GF-D8 (cell line): ENCODE measurements at places on chromosomes 16 and 17.

DNA sequence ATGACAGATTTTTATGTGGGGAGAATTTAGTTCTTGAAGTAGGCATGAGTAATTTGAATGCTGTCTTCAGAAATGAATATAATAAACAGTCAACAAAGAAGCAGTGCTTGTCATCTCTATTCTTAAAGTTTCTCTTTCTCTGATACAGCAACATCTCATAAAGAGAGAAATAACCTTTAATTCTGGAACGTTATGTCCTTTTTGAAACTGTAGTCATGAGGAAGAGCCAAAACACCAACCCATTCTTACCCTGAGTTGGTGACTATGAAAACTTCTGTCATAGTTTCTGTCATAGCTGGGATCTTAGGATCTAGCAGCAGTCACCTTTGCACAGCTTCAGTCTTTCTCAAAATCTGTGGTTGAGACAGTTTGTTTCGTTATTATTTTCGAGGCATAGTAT lies 15.3 kb upstream of the RASL10B start:
- DNase-seq: no peak

DNA sequence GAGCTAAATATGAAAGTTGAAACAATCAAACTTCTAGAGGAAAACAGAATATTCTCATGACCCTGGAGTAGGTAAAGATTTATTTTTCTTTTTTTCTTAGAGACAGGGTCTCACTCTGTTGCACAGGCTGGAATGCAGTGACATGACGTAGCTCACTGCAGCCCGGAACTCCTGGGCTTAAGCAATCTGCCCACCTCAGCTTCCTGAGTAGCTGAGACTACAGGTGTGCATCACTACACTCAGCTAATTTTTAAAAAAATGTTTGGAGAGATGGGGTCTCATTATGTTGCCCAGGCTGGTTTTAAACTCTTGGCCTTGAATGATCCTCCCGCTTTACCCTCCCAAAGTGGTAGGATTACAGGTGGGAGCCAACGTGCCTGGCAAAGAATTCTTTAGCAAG lies 15.5 kb downstream of the IKZF3 start:
- no peak for DNase-seq

- DNase-seq: no peak
Measured at GRCh38 chr17:19460700-19461099, 49.7 kb downstream of the RNF112 start.

GRCh38 chr17:41340494-41340893 lies 10.1 kb downstream of the KRT33A start:
- DNase-seq: no peak

DNA sequence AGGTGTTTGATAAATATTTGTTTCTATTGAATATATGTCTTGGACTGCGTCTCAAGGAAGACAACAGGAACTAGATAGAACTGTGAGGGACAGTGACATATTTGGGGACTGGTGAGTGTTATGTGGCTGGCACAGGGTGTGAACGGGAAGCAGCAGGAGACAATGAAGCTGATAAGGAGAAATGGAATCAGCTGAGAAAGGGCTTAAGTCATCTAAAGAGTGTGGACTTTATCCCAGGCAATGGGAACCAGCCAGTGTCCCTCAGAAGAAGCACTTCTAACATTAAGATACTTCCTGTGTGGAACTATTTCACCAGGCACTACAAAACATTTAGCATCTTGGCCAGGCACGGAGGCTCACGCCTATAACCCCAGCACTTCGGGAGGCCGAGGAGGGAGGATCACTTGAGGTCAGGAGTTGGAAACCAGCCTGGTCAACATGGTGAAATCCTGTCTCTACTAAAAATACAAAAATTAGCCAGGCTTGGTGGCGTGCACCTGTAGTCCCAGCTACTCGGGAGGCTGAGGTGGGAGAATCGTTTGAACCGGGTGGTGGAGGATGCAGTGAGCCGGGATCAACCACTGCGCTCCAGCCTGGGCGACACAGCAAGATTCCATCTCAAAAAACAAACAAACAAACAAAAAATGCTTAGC lies 41.2 kb downstream of the ARHGAP17 start:
- DNase-seq: no peak

- DNase-seq: no peak
Measured at GRCh38 chr17:34499576-34499975, 79.8 kb upstream of the TMEM132E start.

GRCh38 chr17:17004251-17004996 lies 32.5 kb upstream of the TNFRSF13B start:
- no peak for DNase-seq

DNA sequence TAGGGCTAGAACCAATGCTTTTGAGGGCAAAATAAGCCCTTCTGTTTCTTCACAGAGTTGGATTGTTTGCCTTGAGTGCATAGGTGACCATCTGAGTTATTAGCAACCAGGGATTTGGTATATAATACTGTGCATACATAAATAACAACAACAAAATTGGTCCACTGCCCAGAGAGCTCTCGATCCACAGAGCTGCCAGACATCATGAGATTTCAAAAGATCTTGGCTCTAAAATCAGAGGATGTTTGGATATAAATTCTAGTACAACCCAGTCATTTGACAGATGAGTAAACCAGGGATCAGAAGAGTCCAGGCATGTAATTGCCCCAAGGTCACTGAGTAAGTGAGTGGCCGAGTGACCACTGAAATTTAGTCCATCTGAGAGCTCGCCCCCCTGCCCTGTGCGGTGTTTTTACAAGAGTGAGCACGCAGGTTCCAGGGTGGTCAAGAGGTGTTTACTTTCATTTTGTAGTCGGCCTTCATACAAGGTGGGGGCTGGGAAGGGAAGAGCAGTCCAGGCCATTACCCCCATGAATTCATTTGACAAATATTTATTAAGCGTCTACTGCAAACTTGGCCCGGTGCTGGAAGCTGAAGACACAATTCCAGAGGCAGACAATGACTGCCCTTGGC lies 1.8 kb upstream of the MT2A start:
- DNase-seq: no peak

DNA sequence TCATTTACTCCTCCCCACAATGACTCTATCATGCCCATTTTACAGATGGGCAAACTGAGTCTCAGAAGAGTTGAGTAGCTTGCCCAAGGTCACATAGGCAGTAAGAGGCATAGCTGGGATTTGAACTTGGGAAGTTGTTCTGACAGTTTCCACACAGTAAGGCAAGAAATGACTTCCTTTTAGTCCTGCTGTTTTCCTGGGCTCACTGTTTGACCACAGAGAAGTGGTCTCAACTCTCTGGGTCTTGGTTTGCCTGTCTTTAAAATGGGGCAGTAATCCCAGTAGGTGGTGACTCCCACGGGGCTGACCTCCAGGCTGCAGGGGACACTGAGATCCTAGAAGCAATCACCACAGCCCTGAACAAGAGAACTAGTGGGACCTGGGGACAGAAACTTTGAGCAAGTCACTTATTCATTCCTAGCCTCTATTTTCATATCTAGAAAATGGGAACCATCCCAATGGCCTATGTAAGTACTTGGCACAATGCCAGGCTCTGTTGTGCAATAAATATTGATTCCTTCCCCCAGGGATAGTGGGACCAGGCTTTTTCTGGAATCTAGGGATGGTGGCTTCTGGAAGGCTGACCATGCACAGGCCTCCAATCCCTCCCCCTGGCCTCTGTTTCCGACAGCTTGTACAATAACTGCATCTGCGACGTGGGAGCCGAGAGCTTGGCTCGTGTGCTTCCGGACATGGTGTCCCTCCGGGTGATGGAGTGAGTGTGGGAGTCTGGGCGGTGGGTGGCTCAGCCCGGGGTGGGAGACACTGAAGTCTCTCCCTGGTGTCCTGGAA lies 20.5 kb downstream of the DEXI start:
- no peak for DNase-seq

DNA sequence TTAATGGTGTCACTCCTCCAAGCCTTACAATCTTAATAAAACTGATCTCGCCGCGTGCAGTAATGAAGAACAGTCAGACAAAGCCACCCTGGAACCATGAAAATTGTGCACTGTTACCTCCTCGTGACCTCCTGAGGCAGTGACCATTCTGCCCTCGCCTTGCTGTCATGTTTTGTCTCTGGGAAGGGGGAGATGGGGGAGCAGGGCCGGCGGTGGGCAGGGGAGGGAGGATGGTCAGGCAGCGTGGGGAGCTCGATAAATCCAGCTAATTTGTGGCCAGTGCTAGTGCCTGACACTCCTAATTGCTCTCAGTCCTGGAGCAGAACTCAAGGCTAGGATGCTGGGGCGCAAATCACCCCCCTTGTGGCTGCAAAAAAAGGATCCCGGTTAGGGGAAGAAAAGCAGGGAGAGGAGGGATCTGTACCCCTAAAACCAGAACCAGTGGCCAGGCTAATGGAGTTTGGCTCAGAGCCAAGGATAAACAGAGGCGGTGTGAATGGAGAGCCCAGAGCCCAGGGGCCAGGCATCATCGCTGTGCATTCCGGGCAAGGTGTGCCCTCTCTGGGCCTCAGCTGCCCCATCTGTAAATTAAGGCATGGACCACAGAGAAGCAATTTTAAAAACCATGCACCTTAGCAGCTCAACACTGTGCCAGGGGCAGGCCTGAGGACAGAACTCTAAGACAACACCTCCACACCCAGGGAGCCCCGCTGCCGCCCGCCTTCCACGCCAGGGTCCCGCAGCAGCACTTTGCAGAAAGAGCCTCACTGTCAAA lies 113.3 kb downstream of the ZNF423 start:
- DNase-seq: no peak

DNA sequence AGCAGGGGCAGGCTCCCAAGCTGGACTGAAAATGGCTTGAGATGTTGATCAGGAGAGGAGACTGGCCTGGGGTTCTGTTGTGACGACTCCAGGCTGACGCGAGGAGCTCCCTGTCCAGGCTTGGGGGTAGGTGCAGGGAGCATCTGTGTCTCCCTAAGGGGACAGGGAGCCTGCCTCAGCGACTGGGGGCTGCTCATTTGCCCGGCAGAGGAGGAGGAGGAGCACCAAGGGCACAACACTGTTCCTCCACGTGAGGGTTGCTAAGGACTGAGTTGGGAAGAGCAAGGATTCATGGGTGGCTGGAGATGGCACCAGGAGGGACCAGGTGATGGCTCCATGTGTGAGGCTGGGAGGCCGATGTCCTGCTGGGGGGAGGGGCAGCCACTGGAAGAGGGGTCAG lies 53.3 kb downstream of the USP22 start:
- DNase-seq: no peak
